ENCODE measurements at places on chromosomes 6 and 20.

- no peak for DNase-seq
Observed at GRCh38 chr6:21734204-21734603, 140.7 kb downstream of the SOX4 start.

DNA sequence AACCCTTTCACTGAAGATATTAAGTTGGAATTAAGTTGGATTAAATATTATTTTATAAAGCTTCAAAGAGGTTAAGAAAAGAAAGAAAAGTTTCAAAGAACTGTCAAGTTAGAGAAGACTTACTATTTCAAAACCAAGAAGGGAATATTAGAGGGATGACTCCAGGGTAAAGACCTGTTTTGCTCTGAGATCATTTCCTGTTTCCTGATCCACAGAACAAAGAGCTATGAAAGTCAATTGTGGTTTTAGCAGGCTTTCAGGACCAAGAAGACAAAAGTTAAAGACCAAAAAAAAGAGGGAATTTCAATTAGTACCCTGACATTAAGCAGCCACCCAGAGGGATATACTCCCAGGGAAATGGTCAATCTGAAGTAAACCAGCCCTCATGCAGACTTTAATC, 19.4 kb downstream of the ESF1 start:
- DNase-seq = no peak

DNA sequence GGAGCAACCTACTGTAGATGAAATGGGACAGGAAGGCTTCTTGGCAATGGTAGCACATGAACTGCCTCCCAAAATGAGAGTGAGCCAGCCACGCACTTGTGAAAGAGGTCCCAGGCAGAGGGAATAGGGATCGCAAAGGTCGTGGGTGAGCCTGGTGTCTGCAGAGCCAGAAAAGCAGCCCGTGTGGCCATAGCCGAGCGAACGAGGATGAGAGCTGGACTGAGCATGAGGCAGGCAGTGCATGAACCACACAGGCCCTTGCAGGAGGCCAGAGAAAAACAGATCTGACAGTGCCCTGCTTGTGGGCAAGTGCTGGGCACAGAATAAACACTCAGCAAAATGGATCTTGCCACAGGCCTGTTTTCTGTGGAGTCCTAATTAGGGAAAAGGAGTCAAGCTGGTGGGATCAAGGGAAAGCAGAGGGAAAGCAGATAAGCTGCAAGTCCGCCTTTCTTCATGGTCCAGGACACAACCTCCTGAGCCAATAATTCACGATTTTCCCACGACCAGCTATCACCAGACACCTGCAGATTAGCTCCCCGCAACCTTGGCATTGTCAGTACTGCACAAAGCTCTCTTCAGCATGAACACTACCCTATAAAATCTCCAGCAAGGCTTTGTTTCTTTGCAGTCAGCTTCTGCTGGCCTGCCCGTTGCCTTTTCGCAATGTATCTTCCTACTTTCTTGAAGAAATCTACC, 44.0 kb downstream of the GCNT2 start:
- no peak for DNase-seq

DNA sequence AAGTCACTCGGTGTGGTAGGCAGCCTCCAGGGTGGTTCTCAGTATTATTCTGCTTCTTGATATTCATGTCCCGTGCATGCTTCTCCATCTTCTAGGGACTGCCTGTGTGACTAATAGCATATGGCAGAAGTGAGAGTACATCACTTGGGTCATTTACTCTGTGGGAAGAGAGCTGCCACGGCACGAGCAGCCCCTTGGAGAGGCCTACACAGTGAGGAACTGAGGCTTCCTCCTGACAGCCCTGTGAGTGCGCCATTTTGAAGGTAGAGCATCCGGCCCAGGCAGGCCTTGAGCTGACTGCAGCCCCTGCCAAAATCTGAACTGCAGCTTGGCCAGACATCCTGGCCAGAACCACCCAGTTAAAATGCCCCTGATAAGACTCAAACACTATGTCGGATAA, 17.3 kb upstream of the MCUR1 start:
- no peak for DNase-seq
